ENCODE measurements at places on chromosomes 5 and 9.
A peak's percentile ranks its signal among the peaks of the same experiment; 100 is the strongest.

GRCh38 chr9:886886-887285 lies 45.4 kb downstream of the DMRT1 start:
- no peak for DNase-seq

DNA sequence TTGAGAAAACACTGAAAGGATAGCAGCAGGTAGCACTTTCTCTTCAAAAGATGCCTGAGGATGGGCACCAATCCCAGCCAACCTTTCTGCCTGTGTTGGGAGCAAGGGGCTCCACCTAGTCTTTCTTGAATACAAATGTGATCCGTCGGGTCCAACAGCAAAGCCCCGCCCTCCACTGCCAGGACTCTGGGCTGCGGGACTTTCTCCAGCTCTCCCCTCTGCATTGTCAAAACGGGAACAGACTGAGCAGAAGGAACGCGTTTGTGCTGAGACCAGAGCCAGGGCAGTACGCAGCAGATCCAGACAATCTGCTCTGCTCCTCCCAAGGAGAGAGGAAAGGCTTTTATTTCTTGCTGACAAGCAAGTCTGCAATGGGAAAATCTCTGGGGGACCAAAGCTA lies 139.7 kb downstream of the SEC61B start:
- no peak for DNase-seq

GRCh38 chr5:167921796-167922195 lies 369.6 kb upstream of the WWC1 start:
- no peak for DNase-seq

DNA sequence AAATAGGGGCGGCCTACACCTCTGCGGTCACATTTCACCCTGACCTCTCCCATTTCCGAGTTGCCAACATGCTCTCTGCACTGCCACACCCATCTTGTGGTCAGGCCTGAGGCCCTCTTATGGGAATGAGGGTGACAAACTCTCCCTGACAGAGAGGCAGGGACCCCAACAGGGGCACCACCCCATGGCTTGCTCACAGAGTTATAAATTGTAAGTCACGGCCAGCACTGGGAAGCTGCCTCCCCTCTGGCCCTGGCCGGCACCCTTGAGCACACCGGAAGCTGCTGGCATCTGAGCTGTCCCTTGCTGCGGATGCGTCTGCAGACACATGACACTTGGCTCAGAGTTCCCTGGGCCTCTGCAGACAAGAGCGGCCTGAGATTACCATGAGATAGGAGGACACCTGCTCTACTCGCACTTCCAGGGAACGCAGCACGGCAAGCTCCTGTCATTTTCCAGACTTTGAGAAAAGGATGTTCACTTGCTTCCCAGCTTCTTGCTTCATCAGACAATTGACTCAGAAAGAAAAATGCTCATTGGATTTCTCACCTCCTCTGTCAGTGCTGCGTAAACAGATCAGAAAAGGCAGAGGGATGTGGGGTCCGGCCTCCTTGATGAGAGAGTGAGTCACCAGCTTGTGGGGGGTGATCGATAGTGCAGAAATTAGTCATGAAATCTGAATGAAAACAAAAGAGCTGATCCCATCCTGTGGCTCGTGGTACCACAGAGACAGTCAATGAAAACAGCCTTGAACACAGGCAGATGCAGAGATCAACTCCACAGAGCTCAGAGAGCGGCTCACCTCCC lies 269.8 kb downstream of the SYK start:
- DNase-seq, result peak; percentile 50

DNA sequence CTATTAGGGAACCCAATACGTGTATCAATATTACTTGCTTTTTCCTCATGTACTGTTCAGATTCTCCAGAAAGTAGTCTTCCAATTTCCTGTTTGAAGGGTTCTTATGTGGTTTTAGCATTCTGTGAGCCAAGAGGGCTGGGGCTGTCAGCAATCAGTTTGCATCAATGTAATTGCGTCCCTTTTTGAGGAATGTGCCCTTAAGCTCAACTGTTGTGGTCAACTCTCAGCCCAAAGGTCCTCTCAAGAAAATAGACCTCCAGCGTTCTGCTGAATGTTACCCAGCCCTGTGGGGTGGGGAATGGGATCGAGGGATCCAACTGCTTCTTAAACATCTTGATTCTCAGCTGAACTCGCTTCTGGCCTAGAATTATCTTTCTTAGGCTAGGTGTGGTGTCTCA lies 43.8 kb upstream of the CDK20 start:
- no peak for DNase-seq
